ENCODE measurements at places on chromosomes 3 and 15.
A peak's percentile ranks its signal among the peaks of the same experiment; 100 is the strongest.

DNA sequence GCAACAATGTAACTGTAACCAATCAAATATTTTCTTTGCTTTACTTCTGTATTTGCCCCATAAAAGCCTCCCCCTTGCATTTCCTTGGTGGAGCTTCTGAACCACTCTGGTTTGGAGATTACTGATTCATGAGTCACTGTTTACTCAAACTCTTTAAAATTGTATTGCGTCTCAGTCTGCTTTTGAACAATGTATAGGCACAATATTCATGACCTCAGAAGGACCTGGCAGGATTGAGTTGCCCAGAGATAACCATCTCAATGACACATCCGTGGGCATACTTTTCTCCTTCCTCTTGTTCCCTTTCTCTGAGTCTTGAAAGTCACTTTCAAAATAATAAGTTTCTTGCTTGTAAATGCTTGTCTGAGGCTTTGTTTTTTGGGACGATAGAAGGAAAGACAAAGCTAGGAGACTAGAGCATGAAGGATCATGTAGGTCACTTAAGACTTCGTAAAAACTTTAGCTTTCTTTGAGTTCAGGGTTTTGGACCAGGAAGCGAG, 57.1 kb upstream of the POU1F1 start:
- H3K36me3 ChIP-seq: no peaks in the 10 kb centered on the region
- no peak overlapping the region for H3K27ac ChIP-seq
- DNase-seq: no peak
- no peaks in the 10 kb centered on the region for H3K4me1 ChIP-seq
- H3K27me3 ChIP-seq: no peaks in the 10 kb centered on the region

- no peak overlapping the region for H3K27ac ChIP-seq
- H3K27me3 ChIP-seq: no peaks in the 10 kb centered on the region
- no peaks in the 10 kb centered on the region for H3K4me1 ChIP-seq
- H3K36me3 ChIP-seq: no peaks in the 10 kb centered on the region
- DNase-seq: no peak
Measured at GRCh38 chr15:94792196-94792595, 560.8 kb downstream of the MCTP2 start.

DNA sequence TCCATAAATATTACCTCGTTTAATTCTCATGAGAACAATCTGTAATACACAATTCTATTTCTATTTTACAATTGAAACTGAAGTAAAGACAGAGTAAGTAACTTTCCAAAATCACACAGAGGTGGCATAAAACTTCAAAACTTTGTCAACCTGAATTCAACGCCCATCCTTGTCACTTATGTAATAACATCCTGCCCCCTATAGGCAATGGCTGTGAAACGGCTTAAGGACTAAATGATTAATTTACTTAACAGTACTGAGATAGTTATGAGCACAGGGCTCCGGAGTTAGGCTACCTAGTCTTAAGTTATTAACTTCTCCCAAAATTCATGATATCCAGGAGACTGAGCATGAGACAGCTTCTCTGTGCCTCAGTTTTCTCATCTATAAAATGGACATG, 293.1 kb upstream of the CHRM5 start:
- H3K4me1 ChIP-seq: peaks cover 16% of the 10 kb centered on the region
- no peaks in the 10 kb centered on the region for H3K36me3 ChIP-seq
- H3K27ac ChIP-seq: no peak overlapping the region
- peak; percentile 51 for DNase-seq
- no peaks in the 10 kb centered on the region for H3K27me3 ChIP-seq

DNA sequence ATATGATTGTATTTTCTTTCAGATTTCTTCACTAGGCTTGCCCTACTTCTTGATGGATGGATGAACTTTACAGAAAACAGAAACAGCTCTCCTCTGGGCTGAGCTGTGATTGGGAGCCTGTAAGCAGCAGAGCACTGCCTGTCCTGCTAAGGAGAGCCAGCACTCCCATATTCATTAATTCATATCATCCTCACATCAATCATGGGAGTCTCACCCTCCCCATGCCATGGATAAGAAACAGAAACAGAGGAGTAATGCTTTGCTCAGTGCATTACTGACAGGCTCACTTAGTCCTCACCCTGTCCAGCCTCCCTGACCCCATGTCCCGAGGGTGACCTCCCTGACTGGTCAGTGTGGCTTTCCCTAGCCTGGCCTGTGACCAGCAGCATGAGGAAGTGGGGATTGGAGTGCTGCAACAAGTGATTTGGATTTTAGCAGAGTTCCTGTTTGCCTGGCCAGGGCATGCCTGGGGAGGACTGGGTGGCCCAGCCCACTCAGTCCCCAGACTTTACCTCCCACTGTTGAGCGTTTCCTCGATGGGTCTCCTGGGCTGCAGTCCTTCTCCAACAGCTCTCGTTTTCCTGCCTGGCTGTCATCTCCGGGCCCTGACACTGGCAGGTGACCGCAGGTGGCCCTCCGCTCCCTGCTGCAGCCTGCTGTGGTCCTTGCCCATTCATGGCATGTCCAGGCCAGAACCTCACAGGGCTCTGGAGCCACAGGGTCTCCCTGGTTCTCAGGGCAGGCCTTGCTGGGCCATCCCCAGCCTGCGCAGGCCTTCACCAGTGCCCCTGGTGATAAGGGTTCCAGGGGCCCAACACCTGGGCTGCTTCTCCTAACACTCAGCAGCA, 1.3 kb upstream of the TMIE start:
- H3K4me3 ChIP-seq: no peak overlapping the region
- no peaks in the 10 kb centered on the region for H3K36me3 ChIP-seq
- peaks cover 11% of the 10 kb centered on the region for H3K4me1 ChIP-seq
- DNase-seq: no peak

DNA sequence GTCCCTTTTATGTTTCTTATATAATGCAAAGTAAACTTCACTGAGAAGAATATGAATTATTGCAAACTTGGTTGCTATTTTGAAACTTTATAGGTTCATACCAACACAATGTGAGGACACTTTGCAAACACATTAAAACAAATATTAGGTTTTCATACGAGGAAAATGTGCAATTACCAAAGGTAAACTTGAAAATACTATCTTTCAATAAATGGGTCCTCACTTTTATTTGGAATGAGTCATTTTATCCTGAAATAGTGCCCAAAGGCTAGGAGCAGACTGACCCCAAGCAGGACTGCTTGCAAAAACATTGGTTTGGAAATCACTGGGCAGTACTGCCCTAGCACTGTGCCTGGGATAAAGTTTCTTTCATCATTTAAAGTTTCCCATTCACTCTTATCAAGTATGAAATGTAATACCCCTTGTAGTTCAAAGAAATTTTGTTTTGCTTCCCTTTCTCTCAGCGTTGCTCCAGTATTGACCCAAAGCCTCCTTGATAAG, 396.5 kb downstream of the EPHA3 start:
- DNase-seq: no peak
- no peaks in the 10 kb centered on the region for H3K4me1 ChIP-seq
- no peaks in the 10 kb centered on the region for H3K36me3 ChIP-seq

DNA sequence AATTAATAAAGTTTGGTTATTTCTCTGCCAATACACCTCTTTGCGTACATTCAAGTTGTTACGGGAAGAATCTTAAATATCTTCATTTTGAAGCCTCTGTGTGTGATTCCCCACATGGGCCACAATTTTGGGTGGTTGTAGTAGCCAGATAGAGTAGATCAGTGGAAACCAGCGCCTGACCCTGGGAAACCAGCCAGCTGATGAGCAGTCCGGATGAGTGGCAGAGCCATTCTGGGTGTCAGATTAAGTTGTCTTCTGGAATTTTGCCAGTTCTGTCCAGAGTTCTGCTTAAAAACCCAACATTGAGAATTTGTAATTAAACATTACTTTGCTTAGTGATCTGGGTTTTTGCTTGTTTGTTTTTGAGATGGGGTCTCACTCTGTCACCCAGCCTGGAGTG, 49.7 kb downstream of the MRPS25 start:
- no peak for DNase-seq
- H3K36me3 ChIP-seq: no peaks in the 10 kb centered on the region
- H3K4me3 ChIP-seq: no peak overlapping the region
- no peaks in the 10 kb centered on the region for H3K4me1 ChIP-seq
- H3K27me3 ChIP-seq: no peaks in the 10 kb centered on the region

- H3K4me1 ChIP-seq: peaks cover 45% of the 10 kb centered on the region
- peak overlapping the region; percentile 89 for H3K4me3 ChIP-seq
- peak overlapping the region; percentile 66 for H3K27ac ChIP-seq
Measured at GRCh38 chr3:156554515-156554841, 439 bp downstream of the SSR3 start.
